ENCODE measurements at places on chromosomes 16 and 17. TPM values are rescaled to one million over a fixed set of nuclear protein-coding genes. Genes with fewer than 3 reads are reported as not detected.

GRCh38 chr17:2222301-2222700 is 81.3 kb downstream of the SMG6 start:
- DNase-seq, result no peak

Gene ITGAL
- 0.04 TPM for total RNA-seq

GRCh38 chr16:75114179-75114945 is 2.2 kb downstream of the LDHD start:
- DNase-seq, result no peak

GRCh38 chr17:18025241-18025944 is 13.6 kb downstream of the ATPAF2 start:
- no peak for DNase-seq

- DNase-seq, result no peak
These were observed 3.6 kb upstream of the ITGA3 start for GRCh38 chr17:50052241-50052796.

- DNase-seq, result no peak
These were observed 76.5 kb downstream of the OR1D5 start for GRCh38 chr17:2986925-2987324.

DNA sequence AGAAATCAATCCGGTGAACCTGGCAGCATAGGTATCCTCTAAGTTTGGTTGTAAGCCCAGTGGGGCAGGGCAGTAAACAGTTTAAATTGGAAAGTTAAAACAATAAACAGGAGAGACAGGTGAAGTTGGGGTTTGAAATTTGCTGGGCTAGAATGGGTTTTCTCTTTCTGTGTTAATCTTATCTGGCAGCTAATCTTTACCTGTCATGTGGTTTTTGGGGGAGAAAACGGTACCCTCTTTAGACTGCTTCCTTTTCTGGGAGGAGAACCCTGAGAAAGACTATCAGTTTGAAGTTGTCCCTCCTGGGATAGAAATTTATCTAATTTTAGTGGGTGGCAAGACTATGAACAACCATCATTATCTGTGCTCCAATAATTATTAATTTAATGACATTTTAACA is 24.0 kb downstream of the CDH13 start:
- DNase-seq, result no peak

DNA sequence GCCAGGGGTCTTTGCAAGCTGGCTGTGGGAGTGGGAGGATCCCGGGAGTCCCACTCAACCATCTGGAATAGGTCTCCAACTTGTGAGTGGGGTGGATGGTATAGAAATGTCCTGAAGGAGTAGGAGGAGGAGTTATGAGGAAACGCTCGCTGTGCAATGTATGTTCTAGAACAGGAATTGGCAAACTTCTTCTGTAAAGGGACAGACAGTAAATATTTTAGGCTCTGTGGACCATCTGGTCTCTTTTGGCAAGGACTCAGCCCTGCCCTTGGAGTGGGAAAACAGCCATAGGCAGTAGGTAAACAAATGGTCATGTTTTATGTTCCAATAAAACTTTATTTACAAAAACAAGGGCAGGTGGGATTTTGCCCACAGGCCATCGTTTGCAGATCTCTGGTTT is 149.2 kb downstream of the NPIPB5 start:
- no peak for DNase-seq

Gene PLA2G10
- not detected for total RNA-seq

GRCh38 chr16:23013484-23013883 is 135.8 kb downstream of the USP31 start:
- no peak for DNase-seq

DNA sequence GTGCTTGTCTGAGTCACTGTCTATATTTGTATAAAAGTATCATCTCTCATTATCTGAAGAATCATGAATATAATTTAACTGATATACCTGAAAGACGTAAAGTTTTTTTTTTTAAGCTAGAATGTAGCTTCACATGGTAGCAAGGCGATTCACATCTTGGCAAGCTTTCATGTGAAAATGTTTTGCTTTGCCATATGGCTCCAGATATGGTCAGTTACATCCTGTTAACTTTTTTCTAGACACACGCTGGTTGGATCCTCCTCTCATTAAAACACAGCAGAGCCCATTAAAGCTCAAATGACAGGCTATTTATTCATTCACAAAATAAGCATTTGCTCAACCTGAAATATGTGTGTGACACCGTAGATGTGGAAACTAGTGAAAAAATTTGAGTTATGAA is 412.8 kb downstream of the KIF2B start:
- DNase-seq, result no peak

Gene CIBAR2
- not detected for total RNA-seq

GRCh38 chr16:54890381-54890780 is 40.3 kb upstream of the IRX5 start:
- DNase-seq, result no peak

Gene MEIOC
- 5.6 TPM for total RNA-seq

GRCh38 chr16:80009971-80010659 is 409.6 kb upstream of the MAF start:
- DNase-seq, result no peak

DNA sequence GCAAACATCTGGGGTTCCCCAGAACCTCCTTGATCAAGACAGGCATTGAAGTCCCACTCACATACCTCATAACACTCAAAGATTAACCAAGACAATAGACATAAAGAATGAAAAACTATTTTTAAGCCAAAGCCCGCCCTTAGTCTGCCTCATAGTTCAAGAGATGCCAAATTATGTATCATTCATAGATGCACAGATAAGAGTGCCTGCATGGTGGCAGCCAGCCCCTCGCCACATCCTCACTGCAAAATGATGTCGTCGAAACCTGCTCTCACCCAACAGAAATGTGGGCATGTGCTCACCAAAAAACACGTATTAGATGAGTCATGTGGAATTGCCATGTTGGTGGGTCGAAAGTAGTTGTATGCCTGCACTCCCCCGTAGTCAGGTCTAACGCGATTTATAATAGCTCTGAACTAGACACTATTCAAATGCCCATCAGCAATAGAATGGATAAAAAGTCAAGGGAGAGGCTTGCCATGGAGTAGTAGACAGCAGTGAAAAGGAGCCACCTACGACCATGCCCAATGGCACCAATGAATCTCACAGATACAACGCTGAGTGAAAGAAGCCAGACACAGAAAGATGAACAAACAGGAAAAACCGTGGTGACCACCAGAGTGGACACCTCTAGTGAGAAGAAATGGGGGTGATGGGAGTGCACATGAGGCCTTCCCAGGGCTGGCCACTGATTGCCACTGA is 64.8 kb downstream of the C16orf95 start:
- no peak for DNase-seq

GRCh38 chr16:51562891-51563290 is 411.8 kb upstream of the SALL1 start:
- no peak for DNase-seq

- DNase-seq, result no peak
These were observed 5.6 kb downstream of the NT5C start for GRCh38 chr17:75125984-75126383.

Gene SOX8
- total RNA-seq, result 1.3 TPM

GRCh38 chr17:30454635-30455034 is 22.6 kb upstream of the GOSR1 start:
- DNase-seq, result no peak

DNA sequence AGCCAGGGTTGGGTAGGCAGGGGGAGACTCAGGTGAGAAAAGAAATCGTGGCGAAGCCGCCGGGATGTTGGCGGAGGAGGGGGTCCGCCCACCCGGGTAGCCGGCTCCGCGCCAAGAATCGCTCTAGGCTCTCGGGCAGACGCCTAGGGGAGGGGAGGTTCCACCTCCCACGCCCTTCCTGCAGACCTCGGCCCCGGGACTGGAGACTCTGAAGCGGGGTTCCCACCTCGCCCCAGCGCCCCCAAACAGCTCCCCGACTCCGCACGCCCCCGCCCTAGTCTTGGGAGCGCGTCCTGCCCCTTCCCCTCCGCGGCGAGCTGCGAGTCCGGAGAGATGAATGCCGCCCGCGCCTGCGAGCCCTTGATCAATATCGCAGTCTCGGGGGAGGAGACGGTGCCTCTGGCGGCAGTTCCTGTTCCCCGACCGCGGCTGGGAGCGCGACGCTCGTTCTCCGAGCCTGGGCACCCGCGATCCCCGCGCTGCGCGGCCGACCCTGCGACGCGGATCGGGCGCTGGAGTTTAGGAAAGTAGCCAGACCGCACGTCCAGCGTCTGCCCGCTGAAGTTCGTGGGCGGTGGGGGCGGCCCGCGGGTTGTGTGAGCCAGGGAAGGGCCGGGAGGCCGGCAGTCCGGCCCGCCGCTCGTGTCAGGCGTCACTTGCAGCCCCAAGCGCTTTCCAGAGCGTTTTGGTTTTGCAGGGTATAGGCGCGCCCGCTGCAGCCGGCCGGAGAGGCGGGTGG is 790 bp downstream of the CRHR1 start:
- no peak for DNase-seq

GRCh38 chr17:19264681-19265080 is 27.5 kb downstream of the EPN2 start:
- DNase-seq, result no peak

DNA sequence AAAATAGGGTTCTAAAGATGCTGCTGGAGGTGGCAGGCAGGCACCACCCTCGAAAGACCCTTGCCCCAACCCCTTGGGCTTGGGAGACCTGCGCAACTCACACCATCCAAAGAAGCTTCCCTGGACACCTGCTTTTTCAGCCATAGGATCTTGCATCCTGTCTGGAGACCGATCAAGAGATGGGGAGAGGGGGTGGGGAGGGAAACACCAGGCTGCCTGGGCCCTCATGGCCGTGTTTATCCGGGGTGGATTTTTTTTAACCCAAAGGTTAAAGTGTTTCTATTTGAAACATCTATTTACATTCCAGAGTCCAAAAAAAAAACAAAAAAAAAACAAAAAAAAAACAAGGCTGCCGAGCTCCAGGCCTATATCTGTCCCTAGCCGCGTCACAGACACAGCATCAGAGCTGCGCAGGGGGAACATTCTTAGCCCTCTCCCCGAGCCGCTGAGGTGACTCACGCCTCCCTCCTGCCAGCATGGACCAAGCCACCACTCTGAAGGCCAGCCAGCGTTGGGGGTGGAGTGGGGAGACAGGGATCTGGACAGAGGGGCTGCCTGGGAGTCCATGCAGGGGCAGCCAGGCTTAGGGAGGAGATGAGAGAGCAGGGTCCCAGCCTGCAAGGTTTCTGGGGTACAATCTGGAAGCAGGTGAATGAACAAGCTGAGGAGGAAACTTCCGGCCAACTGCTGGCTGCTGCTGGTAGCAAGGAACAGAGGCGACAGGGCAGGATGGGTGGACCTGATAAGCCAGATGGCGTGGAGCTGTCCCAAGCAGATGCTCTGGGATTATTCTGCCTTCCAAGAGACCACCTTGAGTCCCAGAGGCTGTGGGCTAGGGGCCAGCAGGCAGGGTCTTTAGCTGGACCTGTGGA is 14.8 kb downstream of the HDAC5 start:
- no peak for DNase-seq

Gene SPNS3
- total RNA-seq, result 0.89 TPM
